ENCODE measurements at places on chromosomes 7 and 10.

DNA sequence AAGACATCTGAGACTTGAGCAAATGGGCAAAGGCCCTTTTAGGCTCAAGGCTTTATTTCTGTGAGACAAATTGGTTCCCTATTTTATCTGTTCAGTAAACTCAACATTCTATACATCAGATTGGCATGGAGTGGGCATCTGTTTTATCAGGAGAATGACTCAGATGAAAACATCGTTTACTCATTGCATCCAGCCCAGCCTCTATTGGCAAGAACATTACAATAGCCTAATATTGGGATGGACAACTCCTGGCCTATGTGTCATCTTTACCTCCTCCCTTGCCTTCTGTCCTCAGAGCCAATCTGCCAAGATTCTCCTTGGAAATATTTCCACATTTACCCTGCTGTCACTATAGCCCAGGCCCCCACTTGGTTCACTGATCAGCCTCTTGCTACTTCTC, 5.5 kb upstream of the BLNK start:
- DNase-seq: no peak

- peak; percentile 56 for DNase-seq
Measured at GRCh38 chr7:2483494-2483893, 7.3 kb upstream of the GRIFIN start.

- no peak for DNase-seq
Measured at GRCh38 chr10:66811211-66811610, 114.6 kb upstream of the LRRTM3 start.

GRCh38 chr7:26307226-26307625, 15.6 kb downstream of the SNX10 start:
- DNase-seq: no peak

DNA sequence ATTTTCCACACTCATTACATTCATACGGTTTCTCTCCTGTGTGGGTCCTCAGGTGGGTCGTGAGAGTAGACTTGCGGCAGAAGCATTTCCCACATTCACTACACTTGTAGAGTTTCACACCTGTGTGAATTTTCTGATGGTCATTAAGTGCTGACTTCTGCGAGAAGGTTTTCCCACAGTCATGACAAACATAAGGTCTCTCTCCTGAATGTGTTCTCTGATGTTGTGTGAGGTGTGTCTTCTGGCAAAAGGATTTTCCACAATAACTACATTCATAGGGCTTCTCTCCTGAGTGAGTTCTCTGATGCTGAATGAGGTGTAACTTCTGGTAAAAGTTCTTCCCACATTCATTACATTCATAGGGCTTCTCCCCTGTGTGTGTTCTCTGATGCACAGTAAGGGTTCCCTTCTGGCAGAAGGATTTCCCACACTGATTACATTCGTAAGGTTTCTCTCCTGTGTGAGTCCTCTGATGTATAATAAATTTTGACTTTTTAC, 15.1 kb downstream of the ZNF12 start:
- DNase-seq: no peak

DNA sequence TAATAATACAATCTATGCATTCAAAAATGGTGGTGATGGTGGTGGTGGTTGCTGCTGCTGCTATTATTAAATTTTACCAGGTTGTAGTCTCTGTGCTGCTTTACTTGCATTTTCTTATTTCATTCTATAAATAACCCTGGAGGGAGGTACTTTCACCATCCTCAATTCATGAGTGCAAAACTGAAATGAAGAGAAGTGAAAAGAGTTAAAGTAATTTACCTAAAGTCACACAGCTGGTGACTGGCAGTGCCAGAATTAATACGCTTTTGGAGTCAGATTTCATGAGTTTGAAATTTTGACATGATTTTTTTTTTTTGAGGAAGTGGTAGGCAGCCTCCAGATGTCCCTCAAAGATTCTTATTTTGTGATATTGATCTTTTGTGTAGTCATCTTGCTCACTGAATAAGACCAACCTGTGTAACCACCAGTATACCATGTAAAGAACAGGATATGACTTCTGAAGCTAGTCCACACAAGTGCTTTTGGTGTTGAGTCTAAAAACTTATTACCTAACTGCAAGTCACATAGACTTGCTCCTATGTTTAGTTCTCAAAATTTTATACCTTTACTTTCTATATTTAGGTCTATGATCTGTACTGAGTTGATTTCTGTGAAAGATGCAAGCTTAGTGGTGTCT, 218.8 kb downstream of the ZWINT start:
- DNase-seq: no peak

- DNase-seq: peak; percentile 79
Measured at GRCh38 chr10:47383261-47384147, 589 bp downstream of the ZNF488 start.

GRCh38 chr10:120017733-120018417, 125.3 kb downstream of the SEC23IP start:
- DNase-seq: no peak

- DNase-seq: peak; percentile 59
Measured at GRCh38 chr7:129144095-129144833, at the start of gene TSPAN33. Gene TSPAN33 (plus strand): TSS chr7:129144707. CDS start chr7:129144981, 274 bp downstream.

DNA sequence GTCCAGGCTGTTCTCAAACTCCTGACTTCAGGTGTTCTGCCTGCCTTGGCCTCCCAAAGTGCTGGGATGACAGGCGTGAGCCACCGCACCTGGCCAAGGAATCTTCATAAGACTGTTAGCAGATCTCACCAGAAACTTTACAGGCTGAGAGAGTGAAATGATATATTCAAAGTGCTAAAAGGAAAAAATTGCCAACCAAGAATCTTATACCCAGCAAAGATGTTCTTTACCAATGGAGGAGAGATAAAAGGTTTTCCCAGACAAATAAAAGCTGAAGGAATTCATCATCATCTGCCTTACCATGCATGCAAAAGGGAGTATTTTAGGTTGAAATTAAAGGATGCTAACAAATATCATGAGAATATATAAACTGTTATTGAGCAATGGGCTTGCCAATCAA, 23.6 kb downstream of the GIMAP7 start:
- no peak for DNase-seq

GRCh38 chr10:29869593-29869992, 189.8 kb downstream of the JCAD start:
- DNase-seq: no peak

- DNase-seq: no peak
Measured at GRCh38 chr10:82438277-82438676, 563.3 kb downstream of the NRG3 start.

DNA sequence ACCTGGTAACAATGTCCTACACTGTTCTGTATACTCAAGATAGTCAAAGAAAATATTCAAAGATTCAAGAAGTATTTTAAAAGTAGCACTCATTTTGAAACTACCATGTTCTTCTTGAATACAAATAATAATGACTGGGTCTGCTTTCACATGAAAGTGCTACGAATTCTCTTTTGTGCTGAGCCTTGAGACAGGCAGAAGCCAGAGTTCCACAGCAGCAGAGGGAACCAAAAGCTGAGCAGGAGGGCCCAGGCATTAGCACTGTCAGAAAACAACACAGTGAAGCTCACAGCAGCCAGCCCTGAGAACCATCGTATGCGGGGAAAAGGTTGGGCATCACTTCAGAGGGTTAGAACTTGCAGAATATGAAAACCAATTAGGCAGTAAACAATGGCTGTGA, 38.9 kb downstream of the ANKMY2 start:
- DNase-seq: no peak

- peak; percentile 0 for DNase-seq
Measured at GRCh38 chr10:14772399-14772798, 2.3 kb downstream of the FAM107B start.

DNA sequence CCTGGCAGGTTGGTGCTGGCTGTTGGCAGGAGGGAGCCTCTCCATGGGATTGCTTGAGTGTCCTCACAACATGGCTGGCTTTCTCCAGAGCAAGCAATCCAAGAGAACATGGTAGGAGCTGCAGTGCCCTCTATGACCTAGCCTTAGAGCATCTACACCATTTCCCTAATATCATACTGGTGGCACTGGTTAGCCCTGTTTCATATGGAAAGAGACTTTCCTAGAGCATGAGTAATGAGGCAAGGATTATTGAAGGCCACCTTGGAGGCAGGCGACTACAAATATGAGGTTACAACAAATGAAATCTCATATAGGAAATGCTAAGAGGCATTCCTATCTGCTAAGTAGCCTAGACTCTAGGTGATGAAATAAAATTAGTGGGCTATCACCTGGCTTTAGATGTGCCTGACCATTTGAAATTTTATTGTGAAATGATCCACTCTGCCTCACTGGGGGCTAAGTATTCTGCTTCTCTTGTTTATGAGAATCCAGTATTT, 153.6 kb downstream of the RGS10 start:
- no peak for DNase-seq

GRCh38 chr10:13922586-13922985, 335.8 kb downstream of the PRPF18 start:
- no peak for DNase-seq

GRCh38 chr7:1321411-1322239, 89.0 kb downstream of the UNCX start:
- DNase-seq: no peak

GRCh38 chr10:45442251-45442650, 68.2 kb downstream of the ALOX5 start:
- no peak for DNase-seq

DNA sequence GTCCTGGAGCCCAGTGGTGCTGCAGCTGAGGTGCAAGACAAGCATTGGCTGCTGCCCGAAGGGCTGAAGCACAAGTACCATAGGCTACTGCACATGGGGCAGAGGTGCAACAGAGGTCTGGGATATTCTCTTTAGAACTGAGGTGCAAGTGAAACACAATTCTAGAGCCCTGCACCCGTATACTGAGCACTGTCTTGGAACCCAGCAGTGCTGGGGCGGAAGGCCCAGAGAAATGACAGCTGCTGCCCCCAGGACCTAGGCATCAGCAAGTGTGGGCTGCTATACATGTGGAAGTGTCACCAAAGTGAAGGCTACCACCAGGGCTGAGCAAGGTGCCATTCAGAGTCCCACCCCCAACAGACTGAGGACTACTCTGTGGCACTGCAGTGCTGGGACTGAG, 393.6 kb upstream of the STEAP1 start:
- DNase-seq: no peak

DNA sequence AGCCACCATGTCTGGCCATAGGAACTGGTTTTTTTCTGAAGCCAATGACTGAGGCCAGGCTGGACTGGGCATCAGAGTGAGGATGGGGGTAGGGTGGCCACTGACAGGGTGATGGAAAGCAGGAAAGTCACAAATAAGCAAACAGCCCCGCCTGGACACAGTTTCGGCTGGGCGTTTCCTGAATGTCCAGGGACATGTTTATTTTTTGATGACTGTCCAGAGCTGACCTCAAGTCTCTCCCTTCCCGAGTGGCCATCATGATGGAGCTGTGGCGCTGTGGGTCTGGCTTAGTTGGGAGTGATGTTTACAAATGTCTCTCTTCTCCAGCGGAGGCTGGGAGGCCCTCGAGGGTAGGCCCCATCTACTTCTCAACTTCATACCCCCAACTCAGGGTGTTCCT, 37.1 kb upstream of the COMTD1 start:
- DNase-seq: no peak

GRCh38 chr10:91690996-91691676, 58.3 kb upstream of the PPP1R3C start:
- DNase-seq: no peak

GRCh38 chr10:118835682-118836326, 81.0 kb upstream of the CACUL1 start:
- DNase-seq: no peak

GRCh38 chr7:2224934-2225333, 7.8 kb downstream of the MAD1L1 start:
- DNase-seq: no peak

- no peak for DNase-seq
Measured at GRCh38 chr7:48154792-48155413, 16.4 kb upstream of the ABCA13 start.

DNA sequence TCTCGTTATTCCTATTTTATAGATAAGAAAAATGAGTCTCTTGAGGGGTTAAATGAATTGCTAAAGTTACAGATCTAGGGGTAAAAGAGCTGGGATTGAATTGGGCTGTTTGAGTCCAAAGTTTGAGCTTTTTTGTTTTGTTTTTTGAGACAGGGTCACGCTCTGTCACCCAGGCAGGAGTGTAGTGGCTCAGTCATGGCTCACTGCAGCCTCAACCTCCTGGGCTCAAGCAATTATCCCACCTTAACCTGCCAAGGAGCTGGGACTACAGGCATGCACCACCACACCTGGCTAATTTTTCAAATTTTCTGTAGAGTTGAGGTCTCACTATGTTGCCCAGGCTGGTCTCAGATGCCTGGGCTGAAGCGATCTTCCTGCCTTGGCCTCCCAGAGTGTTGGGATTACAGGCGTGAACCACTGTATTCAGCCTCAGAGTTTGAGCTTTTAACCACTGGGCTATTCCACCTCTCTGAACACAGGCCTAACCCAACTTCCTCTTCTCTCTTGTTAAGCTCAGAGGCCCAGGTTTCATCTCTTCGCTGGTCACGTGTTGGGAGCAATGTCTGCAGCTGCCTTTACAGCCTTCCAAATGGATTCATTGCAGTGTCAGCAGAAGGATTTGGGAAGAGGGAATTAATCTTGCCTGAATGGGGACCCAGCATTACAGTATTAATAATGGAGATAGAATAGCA, 8.0 kb downstream of the SUFU start:
- no peak for DNase-seq

DNA sequence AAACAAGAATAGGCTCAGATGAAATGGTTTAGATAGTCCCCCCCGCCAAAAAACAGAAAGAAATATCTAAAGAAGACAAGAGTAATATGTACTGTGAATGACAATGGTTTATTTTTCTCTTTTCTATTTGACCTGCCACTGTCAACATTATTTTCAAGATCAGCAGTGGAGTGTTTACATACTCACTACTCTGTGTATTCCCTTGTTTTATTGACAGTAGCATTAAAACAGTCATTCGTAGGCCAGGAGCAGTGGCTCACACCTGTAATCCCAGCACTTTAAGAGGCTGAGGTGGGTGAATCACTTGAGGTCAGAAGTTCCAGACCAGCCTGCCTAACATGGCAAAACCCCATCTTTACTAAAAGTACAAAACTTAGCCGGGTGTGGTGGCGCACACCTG, 245.3 kb upstream of the SLC26A5 start:
- peak; percentile 64 for DNase-seq

GRCh38 chr7:80087051-80087770, 47.4 kb upstream of the GNAI1 start:
- DNase-seq: no peak

DNA sequence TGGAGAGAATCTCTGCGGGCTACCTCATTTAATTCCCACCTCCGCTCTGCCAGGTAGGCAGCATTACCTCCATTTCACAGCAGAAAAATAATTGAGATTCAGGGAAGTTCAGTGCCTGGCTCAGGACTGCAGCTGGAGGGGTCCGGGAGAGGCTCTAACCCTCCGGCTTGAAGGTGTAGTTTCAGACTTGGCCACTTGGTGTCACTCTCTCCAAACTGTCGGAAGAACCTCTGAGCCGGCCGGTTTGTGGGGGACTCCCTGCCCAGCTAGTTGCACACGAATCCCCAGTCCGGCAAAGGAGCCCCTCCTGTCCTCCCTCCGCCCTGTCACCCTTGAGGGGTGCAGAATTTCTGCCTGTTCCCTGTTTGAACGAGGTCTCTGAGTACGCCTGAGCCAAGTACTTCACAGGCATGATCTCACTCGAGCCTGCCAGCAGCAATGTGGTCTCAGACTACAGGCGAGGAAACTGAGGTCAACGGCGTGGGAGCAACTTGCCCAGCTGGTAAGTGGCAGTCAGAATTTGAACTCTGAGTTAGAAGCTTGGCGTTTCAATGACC, 144.7 kb upstream of the ZNF716 start:
- no peak for DNase-seq

GRCh38 chr10:113987805-113988204, 55.9 kb upstream of the ADRB1 start:
- no peak for DNase-seq

- DNase-seq: no peak
Measured at GRCh38 chr10:98528805-98529183, 82.1 kb upstream of the HPS1 start.

Measured in NCI-H510A treated with DMSO at 0.1 percent for 48 hours (cell line).